Muscle of leg (tissue), 16 donors: ENCODE measurements at places on chromosomes 4 and X. TPM values are rescaled to one million over a fixed set of nuclear protein-coding genes. Genes with fewer than 3 reads are reported as not detected.
A peak's percentile ranks its signal among the peaks of the same experiment; 100 is the strongest.

LRIT3 gene
- 0.42 TPM for polyA plus RNA-seq

CHIC1 gene
- polyA plus RNA-seq, result 7.6 TPM

DNA sequence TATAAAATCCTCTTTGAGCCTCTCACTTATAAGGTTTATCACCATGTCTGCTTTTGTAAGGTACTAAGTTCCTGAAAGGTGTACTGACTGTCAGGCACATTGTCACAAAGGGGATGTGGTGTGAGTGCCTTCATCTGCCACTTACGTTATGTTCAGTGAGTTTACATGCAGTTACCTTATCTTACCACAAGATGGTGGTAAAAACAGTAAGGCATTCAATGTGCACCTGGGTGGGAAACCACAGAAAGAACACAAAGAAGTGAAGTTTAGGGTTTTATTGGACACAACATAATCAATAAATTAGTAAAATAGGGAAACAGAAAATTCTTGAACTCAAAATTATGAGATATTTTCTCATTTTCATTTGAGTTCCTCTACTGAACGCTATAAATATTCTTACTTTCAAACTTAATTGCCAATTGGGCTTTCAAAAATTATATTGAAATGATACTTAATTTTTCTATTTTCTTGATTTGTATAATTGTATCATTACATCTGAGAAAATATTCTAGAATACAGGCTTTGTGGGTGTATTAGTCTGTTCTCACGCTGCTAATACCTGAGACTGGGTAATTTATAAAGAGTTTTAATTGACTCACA is 650.8 kb downstream of the PCDH7 start:
- peak; percentile 71 for DNase-seq

GRCh38 chr4:1933700-1934099 is 62.5 kb downstream of the NSD2 start:
- no peak for DNase-seq

GRID2 gene
- 1.4 TPM for polyA plus RNA-seq

- no peak for DNase-seq
These were observed 14.1 kb downstream of the XIAP start for GRCh38 chrX:123873956-123874355.

ODAPH gene
- polyA plus RNA-seq, result not detected

DNA sequence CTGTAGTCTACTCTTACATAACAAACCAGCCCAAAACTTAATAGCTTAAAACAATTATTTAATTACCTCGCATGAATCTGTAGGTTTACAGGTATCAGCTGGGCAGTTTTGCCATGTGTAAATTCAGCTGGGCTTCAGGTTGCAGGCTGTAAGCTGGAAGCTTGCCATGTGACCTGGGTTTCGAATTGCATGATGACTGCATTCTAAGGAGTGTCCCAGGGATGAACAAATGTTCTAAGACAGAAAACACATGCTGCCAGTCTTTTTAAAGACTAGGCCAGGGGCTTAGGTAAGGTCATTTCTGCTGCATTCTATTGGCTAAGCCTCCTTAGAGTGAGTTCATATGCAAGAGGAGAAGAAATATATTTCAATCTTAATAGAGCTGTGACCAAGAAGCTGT is 44.8 kb downstream of the GRIA2 start:
- peak; percentile 68 for DNase-seq

DNA sequence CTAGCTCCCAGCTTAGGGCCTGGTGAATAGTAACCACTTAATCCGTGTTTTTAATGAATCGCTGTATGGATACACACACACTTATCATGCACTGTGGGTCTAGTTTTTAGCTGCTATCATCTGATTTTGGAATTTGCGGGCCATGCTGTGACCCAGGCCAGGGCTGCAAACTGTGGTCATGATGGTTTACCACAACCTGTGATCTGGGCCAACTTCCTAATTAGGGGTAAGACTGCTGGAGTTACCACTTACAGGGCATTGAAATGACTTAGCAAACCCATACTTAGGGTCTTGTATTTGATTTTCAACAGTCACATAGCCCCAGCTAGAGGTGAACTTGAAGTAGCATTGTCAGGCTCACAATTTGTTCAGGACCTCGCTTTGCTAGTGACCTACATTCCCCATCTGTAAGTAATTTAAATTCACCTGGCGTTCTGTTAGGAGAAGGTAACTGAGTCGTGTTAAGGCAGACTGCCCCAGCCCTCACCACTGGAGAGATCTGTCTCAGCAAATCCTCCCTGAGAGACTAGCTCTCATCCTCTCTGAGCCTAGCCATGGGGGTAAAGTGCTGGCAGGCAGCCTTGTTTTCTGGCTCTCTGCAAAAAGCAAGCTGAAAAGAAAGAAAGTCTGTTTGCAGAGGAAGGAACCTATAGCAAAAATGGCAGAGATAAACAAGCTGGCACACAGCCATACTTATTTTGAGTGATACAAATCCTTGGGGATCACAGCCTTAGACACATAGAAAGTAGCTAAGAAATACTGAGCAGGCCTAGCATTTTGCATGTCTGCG is 33.8 kb upstream of the EGFL6 start:
- DNase-seq, result peak; percentile 64

GRCh38 chrX:47662144-47662657 is 3.2 kb upstream of the UXT start:
- DNase-seq, result peak; percentile 25

NUDT10 gene
- polyA plus RNA-seq, result 1.1 TPM

WFS1 gene
- polyA plus RNA-seq, result 23.7 TPM

CDKL5 gene
- polyA plus RNA-seq, result 6.2 TPM

DNA sequence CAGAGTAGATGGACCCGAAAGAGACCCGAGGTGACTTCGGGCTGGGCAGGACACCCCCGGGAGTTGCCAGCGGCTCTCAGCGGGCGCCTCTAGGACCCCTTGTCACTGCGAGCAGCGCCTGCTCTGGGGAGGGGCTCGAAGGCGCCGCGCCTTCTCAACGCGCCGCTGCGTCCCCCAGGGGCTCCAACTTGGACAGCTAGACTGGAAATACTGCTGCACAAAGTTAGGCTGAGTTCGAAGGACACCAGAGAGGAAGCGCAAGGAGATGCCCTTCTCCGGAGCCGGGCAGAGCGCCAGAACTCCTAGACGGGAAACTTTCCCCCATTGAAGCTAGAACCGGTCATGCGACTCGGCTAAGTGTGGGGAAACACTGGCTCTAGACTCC is 493 bp upstream of the KCNIP4 start:
- DNase-seq, result peak; percentile 36

SRPX gene
- 36.3 TPM for polyA plus RNA-seq

DNA sequence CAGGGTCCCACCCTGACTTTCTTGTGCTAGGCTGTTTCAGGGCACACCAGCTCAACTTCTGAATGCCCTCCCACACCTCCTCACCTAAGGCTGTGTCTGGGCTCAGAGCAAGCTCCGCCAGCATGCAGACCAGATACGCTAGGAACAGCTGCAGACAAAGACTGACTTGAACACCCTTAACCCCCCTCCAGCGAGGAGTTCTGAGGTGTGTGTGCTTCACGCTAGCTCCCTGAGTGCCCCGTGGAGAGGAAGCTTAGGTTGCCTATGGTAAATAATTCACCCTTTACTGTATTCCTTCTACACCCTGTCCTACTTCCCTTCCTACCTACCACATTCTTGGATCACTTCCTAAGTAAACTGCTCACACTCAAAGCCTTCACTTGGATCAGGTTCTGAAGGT is 115.0 kb downstream of the VCX3B start:
- DNase-seq, result no peak
